Thoracic aorta (tissue), 2 donors: ENCODE measurements at places on chromosomes 11 and 22.

DNA sequence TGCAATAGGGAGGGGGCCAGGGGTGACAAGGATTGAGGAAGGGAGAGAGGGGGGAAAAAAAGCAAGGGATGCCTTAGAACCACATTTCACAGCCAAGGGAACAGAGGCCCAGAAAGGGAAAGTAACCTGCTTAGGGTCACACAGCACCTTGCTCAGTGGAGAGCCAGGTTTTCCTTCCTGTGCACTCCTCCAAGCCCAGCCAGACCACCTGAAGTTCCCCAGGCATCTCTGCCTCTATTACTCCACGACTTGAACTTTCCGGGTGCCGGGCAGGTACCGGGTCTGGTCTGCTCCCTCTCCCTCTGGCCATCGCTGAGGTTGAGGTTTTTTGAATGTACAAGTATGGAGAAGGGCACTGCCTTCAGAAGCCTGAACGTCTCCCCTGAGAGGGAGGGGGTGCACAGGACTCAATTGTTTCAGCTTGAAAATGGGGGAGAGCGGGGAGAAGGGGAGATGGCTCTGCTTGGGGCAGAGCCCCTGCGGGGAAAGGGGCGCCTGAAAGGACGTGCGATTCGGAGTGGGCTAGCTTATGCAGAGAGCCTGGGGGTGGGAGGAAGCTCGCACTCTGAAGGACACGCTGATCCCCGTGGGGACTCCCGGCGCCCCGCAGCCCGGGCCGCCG is 516 bp upstream of the SERPINH1 start:
- peak overlapping the region; percentile 89 for H3K4me3 ChIP-seq
- H3K27ac ChIP-seq: peak overlapping the region; percentile 100
- H3K27me3 ChIP-seq: no peaks in the 10 kb centered on the region
- H3K36me3 ChIP-seq: peaks cover under 1% of the 10 kb centered on the region
- no peak for DNase-seq
- H3K4me1 ChIP-seq: peaks cover 84% of the 10 kb centered on the region

DNA sequence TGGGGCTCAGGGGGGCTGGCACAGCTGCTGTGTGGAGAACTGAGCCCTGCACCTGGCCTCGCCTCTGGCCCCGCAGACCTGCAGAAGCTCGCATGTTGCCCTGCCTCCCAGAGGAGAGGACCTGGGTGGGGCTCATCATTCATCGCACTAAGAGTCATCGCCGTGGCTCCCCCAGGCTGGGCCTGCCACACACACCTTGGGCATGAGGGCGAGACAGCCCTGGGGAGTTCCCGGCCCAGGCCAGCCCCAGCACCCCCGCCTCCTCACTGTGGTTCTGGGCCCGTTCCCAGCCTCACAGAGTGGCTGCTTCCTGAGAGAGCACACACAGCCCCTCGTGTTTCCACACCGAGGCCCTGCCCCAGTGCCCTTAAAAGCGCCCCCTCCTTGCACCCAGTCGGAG is 694.6 kb downstream of the TBC1D22A start:
- H3K27ac ChIP-seq: no peak overlapping the region
- no peak for DNase-seq
- no peak overlapping the region for H3K4me3 ChIP-seq
- no peaks in the 10 kb centered on the region for H3K27me3 ChIP-seq

DNA sequence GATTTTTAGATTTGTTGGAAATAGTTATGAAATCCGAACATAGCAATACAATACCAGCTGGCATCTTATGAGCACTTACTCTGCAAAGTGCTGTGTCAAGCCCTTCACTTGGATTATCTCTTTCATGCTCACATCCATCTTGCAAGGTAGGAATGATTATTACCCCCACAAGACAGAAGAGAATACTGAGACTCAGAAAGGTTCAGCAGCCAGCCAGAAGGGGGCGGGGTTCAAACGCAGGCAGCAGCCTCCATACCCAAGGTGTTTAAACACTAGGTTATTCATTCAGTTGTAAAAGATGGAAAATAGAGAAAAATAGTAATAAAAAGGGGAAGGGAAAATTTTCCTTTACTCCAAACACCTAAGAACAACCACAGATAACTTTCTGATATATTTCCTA is 158.5 kb downstream of the CCDC34 start:
- peaks cover 10% of the 10 kb centered on the region for H3K4me1 ChIP-seq
- H3K4me3 ChIP-seq: no peak overlapping the region
- no peaks in the 10 kb centered on the region for H3K27me3 ChIP-seq
- no peaks in the 10 kb centered on the region for H3K36me3 ChIP-seq
- H3K27ac ChIP-seq: no peak overlapping the region
- DNase-seq: no peak

DNA sequence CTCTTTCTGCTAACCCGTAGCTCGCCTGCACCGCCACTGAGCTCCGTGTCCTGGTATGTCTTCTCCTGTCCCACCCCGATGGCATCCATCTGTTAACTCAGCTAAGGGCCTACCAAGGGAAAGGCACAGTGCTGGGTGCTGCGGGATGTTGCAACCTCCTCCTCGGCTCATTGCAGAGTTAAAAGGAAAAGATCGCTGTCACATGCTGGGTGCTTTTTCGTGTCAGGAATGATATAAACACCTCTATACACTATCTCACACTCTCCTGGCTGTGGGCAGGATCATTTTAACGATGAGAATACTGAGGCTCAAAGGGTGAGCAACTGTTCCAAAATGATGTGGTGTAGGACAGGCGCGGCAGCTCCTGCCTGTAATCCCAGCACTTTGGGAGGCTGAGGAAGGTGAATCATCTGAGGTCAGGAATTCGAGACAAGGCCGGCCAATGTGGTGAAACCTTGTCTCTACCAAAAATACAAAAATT is 10.1 kb downstream of the TXN2 start:
- DNase-seq: no peak
- H3K36me3 ChIP-seq: peaks cover 19% of the 10 kb centered on the region
- no peaks in the 10 kb centered on the region for H3K27me3 ChIP-seq
- H3K27ac ChIP-seq: peak overlapping the region; percentile 98
- H3K4me3 ChIP-seq: peak overlapping the region; percentile 40

DNA sequence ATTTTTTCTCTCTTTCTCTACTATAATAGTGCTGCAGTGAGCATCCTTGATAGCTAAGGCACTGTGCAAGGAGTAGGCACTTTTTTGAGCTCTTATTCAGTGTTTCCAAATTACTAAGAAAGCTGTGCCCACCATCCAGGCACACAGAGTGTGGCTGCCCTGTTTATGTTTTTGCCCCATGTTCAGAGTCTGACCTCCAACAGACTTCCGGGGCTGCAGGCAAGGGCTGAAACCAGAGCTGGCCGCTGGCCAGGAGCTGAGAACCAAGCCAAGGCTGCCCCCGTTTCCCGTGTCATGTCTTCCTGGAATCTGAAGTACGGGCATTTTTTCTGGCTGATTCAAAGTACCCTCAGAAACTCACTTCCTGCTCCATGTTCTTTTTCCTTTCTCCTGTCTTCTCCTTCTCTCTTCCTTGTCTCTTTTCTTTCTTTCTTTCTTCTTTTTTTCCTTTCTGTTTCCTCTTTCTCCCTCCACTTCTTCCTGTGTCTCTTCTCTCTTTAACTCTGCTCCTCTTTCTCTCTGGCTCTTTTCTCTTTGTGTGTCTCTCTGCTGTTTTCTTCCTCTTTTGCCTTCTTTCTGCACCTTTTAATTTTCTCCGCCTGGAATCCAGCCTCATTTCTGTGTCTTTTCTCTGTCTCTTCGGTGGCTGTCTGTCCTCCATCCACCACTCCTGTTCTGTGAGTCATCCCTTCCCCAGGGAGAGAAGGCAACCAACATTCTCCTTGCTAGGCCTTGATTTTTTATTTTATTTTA is 17.0 kb upstream of the KCTD14 start:
- peaks cover 18% of the 10 kb centered on the region for H3K4me1 ChIP-seq
- peak overlapping the region; percentile 86 for H3K27ac ChIP-seq
- H3K27me3 ChIP-seq: no peaks in the 10 kb centered on the region
